ENCODE measurements at places on chromosomes 16 and 17. TPM values are rescaled to one million over a fixed set of nuclear protein-coding genes. Genes with fewer than 3 reads are reported as not detected.

CACNA1G gene
- not detected for total RNA-seq

BCAR1 gene
- 227 TPM for total RNA-seq

XPO6 gene
- total RNA-seq, result 94.7 TPM

DNA sequence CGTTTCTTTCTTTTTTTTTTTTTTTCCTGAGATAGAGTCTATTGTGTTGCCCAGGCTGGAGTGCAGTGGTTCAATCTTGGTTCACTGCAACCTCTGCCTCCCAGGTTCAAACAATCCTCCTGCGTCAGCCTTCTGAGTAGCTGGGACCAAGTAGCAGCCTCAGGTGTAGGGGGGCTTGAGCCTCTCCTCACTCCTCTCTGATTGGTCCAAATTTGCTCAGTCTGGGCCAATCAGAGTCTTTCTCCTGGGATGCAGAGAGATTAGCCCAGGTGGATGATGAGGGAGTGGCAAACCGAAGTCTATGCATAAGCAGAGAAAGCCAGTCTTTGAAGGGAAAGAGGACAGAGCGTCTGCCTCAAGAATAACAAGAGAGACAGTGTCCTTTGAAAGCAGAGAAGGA is 99.0 kb downstream of the BMERB1 start:
- H3K27me3 ChIP-seq, result no peaks in the 10 kb centered on the region
- no peak for DNase-seq
- H3K4me1 ChIP-seq, result no peaks in the 10 kb centered on the region
- no peaks in the 10 kb centered on the region for H3K36me3 ChIP-seq
- H3K4me3 ChIP-seq, result no peak overlapping the region
- H3K27ac ChIP-seq, result no peak overlapping the region

GRCh38 chr16:27387724-27388123 is 14.2 kb upstream of the IL21R start:
- no peaks in the 10 kb centered on the region for H3K4me1 ChIP-seq
- no peak for DNase-seq
- H3K4me3 ChIP-seq, result no peak overlapping the region
- no peaks in the 10 kb centered on the region for H3K36me3 ChIP-seq

DNA sequence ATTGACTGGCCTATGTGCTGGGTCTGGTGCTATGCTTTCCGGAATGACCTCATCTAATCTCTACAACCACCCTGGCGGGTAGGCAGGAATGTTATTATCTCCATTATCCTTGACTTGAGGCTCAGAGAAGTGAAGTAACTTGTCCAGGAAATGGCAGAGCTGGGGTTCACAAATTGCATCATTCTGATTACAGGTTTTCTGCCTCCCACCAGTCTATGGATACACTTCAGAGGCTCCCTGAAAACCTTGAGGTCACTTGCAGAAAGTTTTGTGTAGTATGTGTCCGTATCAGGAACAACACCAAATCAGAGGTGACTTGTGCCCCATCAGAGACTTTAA is 19.1 kb downstream of the NOD2 start:
- no peak overlapping the region for H3K4me3 ChIP-seq
- no peak overlapping the region for H3K27ac ChIP-seq
- H3K36me3 ChIP-seq, result no peaks in the 10 kb centered on the region
- DNase-seq, result no peak
- H3K4me1 ChIP-seq, result no peaks in the 10 kb centered on the region
- no peaks in the 10 kb centered on the region for H3K27me3 ChIP-seq

DNA sequence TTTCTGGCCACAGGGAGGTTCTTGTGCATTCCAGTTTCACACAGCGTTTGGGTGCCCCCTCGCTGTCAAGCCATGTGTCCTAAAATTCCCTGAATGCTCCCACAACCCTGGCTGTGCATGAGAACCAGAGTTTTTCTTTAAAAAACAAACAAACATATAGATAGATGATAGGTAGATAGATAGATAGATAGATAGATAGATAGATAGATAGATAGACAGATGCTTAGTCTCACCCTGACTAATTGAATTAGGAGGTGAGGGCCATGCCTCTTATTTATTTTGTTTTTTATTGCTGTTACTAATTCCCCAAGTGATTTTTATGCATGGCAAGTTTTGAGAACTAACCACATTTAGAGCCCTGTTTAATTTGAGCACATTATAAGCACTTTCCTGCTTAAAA is 32.2 kb downstream of the PRSS54 start:
- no peaks in the 10 kb centered on the region for H3K27me3 ChIP-seq
- DNase-seq, result no peak
- no peaks in the 10 kb centered on the region for H3K36me3 ChIP-seq
- no peak overlapping the region for H3K4me3 ChIP-seq
- H3K4me1 ChIP-seq, result no peaks in the 10 kb centered on the region

DNA sequence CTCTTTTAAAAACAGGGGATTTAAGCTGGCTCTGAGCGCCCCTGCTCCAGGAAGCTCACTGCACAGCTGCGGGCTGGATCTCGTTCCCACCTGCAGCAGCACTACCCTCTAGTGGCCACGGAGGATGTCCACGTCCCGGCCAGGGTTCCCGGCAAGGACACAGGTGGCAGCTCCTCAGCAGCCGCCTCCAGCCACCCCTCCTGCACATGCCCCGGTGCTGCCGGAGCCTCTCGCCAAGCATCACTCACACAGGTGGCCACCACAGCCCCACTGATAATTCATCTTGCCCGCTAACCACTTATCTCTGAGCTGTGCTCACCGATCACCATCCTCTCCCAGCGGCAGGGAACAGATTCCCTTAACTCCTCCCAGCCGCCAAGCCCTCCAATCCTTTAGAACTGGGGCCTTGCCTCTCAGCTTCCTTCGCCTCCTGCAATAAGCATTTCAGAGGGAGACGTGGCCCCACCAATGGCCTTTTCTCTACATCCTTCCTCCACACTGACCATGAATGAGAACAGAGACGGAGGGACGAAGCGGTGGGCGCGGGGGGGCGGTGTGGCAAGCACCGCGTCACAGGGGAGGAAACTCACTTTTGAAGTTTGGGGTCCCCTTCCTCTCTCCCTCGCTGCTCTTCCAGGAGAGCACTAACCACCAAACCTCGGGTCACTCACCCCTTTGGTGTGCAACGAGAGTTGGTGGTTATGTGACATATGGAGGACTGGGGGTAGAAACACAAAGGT is 222.1 kb downstream of the RBFOX3 start:
- no peak overlapping the region for H3K4me3 ChIP-seq
- H3K4me1 ChIP-seq, result no peaks in the 10 kb centered on the region
- DNase-seq, result peak; percentile 70
- H3K36me3 ChIP-seq, result no peaks in the 10 kb centered on the region
- H3K27me3 ChIP-seq, result no peaks in the 10 kb centered on the region

DNA sequence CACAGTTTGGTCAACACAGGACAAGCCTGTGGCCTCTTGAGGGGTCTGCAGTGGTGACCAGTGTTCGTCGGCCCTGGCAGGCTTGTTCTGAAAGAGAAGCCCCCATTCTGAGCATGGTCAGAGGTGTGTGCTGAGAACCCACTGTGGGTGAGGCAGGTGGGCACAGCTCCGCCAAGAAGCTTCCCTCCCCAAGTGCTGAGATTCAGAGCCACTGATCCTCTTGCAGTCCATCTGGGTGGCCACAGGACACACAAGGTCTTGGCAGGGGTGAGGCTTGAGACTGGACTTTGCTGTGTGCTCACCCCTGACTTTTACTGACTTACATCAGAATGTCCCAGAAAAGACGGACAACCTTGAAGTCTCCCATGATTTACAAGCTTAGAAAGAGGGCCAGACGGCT is 18.7 kb downstream of the MPRIP start:
- no peaks in the 10 kb centered on the region for H3K27me3 ChIP-seq
- H3K36me3 ChIP-seq, result peaks cover 9% of the 10 kb centered on the region
- H3K27ac ChIP-seq, result no peak overlapping the region
- peak; percentile 38 for DNase-seq

DNA sequence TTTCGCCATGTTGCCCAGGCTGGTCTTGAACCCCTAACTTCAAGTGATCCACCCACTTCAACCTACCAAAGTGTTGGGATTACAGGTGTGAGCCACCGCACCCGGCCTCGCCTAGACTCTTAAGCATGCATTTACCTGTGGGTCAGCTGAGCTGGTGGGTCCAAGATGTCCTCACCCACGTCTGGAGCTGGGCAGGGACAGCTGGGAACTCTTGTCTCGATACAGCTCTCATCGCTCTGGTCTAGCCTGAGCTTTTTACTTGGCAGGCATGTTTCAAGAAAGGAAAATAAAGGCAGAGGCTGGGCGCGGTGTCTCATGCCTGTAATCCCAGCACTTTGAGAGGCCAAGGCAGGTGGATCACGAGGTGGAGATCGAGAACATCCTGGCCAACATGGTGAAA is 56.9 kb upstream of the PHOSPHO1 start:
- H3K27me3 ChIP-seq, result no peaks in the 10 kb centered on the region
- no peak for DNase-seq

Data from Peyer's patch (tissue), 4 donors.